GDM1 (cell line): ENCODE measurements at places on chromosomes 7 and 10.

DNA sequence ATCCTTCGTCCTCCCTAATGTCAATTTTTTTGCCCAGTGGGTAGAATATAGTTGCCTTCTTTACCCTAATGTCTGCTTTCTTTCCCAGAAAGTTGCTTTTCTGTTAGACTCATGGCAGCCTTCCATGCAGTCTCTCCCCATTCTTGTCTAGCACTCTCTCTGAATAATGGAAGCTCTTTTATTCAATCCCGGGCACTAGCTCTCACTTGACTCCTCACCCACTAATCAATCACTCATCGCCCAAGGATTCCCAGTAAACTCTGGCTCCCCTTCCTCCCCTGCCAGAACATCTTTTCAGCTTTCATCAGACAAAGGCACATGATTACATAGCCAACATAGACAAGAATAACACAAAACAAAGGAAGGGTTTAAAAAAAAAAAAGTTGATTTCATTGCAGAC is 100.2 kb upstream of the RELN start:
- no peak for DNase-seq

- no peak for DNase-seq
Measured at GRCh38 chr10:103045961-103046360, 127.9 kb downstream of the CNNM2 start.

DNA sequence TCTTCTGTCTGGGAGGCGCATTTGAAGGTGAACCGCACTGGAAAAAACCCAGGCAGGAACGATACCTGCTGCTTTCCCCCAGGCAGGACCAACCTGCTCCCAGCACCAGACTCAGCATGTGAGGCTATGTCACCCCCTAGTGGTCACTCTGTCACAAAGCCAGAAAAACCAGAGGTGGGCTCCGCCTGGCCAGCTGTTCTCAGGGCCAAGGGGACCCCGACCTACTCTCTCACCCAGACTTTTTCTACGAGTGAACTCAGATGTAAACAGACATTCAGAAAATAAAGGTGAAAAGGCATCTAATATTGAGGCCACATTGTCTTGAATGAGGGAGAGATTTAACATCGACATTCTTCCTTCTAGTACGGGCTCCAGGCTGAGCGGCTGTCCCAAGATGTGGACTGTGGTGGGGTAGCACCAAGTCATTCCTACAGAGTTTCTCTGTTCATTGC is 117.3 kb downstream of the PRKAG2 start:
- DNase-seq = no peak

DNA sequence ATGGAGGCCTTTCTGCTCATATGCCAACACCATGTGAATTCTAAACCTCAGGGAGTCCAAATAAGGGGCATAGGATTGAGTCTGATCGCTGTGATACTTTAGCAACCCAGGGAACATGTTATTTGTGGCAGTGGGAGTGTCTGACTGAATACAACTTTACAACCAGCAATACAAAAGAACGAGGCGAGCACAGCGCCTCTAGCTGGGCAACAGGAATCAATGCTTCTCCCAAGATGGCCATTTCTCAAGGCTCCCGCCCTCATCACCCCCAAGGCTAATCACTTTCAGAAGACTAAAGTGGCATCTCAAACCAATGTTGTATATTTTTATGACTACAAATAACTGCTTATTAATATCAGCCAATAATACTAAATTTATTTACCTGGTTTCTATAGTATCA is 28.1 kb downstream of the YWHAG start:
- DNase-seq = no peak

GRCh38 chr10:49225218-49225876 is 37.2 kb upstream of the TMEM273 start:
- DNase-seq = no peak

- DNase-seq = no peak
Measured at GRCh38 chr7:6096581-6096980, 65.4 kb downstream of the ANKRD61 start.

GRCh38 chr7:142438235-142438922 is 180.5 kb upstream of the PRSS58 start:
- DNase-seq = peak; percentile 71

GRCh38 chr10:70293169-70293843 is 9.5 kb upstream of the NPFFR1 start:
- DNase-seq = no peak

DNA sequence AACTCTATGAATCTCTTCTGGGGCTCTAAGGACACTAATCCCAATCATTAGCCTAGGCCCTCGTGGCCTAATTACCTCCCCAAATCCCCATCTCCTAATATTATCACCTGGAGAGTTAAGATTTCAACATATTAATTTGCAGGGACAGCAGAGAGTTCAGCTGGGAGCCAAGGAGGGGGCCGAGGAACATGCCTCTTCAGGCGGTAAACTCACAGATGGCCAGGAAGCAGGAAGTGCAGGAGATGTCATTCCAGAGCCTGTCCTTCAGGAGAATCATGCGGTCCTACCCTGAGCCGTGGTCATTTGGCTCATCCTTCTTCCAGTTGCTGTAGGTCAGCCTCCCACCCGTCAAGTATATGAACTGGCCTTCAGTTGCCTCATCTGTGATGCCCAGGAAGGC is 21.9 kb upstream of the SFTPA2 start:
- DNase-seq = no peak

DNA sequence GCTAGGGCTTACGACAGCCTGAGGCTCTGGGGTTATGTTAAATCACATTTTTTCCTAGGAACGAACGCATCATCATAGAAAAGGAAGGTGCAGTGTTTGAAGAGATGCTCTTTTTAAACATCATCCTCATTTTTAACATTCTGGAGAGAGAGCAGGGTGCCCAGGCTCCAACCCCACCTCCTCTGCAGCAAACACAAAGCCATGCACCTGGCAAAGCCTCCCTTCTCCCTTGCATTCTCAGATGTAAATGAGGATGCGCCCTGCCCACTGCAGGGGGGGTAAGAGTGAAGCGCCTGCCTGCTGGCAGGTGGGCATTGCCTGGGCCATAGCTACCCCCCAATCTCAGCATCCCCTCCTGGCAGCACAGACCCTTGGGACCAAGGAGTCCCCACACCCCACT is 92.4 kb downstream of the PTPRN2 start:
- DNase-seq = no peak

- no peak for DNase-seq
Measured at GRCh38 chr7:94888551-94888950, 18.8 kb upstream of the PPP1R9A start.

DNA sequence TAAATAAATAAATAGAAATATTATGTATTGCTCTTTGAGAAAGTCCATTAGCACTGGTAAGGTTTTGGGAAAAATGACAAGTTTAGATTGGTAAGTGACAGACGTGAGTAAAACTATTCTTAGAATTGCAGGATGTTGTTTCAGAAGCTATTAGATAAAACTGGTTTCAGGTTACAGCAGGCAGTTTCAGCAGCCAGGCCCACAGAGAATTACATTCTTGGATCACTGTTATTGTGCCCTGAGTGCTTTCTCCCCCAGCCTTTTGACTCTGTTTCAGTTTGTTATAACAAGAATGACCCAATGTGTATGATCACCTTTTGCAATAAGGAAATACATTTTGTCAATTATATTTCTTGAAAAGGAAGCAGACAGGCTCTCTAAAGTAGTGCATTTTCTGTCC is 86.5 kb downstream of the DKK1 start:
- DNase-seq = no peak

GRCh38 chr7:33748793-33749192 is 156.5 kb upstream of the BMPER start:
- no peak for DNase-seq

DNA sequence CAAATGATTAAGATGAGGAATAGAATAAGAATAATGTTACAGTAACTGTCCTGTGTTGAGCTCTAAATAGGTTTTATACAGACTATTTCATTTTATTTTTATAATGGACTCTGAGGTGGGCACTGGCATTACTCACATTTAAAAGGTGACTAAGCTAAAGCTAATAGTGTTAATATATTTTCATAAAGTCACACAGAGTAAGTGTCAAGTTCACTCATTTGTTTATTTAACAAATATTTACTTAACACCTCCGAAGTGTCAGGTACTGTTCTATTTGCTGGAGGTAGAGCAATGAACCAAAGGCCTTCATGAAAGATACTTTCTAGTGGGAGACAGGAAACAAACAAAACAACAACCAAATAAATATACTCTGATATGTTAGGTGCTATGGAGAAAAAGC is 44.0 kb downstream of the ASB4 start:
- DNase-seq = no peak

DNA sequence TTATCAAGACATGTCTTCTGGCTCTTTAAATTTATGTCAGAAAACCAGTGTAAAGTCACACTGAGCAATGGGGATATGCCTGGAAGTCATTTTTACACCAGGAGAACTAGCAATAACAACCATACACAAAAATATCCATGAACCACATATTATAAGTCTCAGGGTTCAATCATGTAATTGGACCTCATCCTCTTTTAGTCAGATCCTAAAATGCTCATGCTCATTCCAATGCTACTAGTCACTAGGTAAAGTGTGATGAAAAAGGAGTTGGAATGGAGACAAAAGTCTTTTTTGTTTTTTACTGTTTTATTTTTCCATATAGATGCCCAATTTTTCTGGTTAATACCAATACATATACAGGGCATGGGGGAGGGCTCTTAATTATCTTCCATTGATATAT is 306.1 kb downstream of the DGKB start:
- DNase-seq = no peak

GRCh38 chr7:121017586-121017985 is 29.1 kb downstream of the CPED1 start:
- DNase-seq = no peak

DNA sequence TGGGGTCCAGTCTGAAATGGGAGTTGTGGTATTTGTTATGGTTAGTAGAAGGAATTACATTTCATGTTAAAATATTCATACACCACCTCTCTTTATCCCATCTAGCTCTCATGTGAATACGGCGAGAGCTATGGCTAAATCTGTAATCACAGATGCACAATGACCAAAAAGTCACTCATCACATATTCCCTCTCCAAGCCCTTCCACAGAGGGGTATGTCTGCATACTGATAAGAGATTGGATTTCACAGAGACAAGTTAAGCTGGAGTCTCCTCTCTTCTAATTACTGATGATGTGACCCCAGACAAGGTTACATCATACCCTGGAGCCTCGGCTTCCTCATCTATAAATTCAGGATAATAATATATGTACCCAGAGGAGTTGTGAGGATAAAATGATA is 237.8 kb upstream of the RHOBTB1 start:
- no peak for DNase-seq

DNA sequence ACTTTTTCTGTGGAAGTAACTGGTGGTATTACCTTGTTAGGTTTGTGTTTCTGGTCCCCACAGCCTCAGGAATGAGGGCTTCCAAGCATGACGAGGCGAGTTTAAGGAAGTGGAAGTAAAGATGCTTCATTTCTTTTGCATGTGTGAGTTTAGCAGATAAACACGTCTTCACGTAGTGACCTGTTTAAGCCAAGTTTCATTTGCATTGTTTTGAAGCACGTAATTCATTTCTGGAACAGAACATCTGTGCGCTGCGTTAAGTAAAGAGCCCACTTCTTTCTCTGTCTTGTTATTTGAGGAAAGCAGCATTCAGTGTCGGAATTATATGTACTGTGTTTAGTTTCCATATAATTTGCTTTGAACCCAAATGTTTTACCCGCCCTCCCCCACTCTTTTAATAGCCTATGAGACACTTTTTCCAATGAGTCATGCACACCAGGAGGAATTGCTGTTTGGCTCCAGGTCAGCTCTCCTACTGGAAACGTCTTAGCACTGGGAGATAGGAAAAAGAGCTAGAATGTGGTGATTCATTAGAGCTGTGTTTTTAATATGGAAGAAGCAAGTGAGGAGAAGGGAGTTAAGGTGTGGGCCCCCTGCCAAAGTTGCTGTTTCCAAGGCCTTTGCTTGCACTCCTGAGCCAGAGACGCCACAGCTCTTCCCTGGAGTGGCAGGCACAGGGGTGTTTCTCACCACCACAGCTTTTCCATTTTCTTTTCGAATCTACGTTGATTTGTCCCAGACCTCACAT is 36.7 kb downstream of the BTBD16 start:
- no peak for DNase-seq

DNA sequence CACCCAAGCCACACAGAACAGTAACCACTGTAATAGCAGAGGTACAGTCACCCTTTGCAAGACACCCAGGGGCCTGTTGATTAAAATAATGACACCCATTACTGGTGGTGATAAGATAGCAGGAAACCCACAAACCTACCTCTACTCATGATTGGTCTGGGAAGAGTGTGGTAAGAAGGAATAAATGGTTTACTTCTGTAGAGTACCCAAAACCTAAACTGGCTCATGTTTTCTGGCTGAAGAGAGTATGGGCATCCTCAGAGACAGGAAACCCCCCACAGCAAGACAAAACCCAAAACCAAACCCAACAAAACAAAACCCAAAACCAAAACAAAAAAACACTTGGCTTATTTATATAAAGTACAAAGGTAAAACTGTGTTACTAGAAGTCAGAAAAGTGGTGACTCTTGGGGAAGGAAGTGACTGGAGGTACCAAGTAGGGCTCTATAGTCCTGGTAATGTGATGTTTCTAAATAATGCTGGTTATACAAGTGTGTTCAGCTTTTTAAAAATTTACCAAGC is 15.5 kb upstream of the DNAJB12 start:
- no peak for DNase-seq

- DNase-seq = no peak
Measured at GRCh38 chr7:107581387-107582013, 1.5 kb downstream of the BCAP29 start.

DNA sequence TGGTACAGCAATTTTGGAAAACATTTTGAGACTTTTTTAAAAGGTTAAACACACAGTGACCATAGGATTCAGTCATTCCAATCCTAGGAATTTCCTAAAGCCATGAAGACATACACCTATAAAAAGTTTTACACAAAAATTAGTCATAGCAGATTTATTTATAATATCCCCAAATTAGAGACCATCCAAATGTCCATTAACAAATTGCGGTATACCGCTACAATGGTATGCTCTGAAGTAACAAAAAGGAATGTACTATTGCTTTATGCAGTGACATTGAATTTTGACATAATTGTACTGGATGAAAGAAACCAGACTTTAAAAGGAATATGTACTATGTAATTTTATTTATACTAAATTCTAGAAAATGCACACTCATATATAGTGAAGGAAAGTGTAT is 362.8 kb downstream of the HGF start:
- DNase-seq = no peak

DNA sequence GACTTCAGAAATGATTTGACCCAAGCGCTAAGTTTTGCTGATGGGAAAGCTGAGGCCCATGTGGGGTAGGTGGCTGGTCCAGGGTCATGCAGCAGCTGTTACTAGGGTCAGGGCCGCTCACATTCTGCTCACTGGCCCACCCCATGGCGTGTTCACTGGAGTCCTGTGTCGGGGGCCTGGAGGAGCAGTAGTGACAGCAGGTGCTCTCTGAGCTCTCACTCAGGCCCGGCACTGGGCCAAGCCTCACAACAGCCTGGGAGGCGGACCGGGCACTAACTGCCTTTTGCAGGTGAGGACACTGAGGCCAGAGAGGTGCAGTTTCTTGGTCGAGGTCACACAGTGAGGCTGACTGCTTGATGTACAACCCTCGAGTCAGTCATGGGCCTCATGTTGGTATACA is 82.7 kb downstream of the GLRX3 start:
- DNase-seq = no peak

GRCh38 chr10:5620223-5620721 is 46.1 kb downstream of the ASB13 start:
- no peak for DNase-seq
